ENCODE measurements at places on chromosomes 1 and 21.

DNA sequence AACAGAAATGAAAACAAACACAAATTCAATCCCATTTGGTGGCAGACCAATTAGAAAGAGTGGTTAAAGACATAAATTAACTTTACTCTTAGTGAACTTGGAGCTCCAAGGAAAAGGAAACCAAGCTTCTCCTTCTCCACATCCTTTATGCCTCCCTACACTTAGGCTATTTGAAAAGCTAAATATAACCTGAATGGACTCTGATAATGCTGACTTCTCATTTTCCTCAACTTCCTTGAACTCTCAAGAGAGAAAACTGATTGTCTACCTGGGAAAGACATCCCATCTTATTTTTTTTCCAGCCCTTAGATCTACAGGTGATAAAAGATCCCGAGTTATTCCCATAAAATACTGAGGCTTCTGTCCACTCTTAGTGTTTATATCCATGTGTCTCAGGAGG is 178.4 kb upstream of the SPAG17 start:
- H3K36me3 ChIP-seq = no peaks in the 10 kb centered on the region
- H3K27me3 ChIP-seq = no peaks in the 10 kb centered on the region
- H3K27ac ChIP-seq = no peak overlapping the region
- no peak overlapping the region for H3K4me3 ChIP-seq

DNA sequence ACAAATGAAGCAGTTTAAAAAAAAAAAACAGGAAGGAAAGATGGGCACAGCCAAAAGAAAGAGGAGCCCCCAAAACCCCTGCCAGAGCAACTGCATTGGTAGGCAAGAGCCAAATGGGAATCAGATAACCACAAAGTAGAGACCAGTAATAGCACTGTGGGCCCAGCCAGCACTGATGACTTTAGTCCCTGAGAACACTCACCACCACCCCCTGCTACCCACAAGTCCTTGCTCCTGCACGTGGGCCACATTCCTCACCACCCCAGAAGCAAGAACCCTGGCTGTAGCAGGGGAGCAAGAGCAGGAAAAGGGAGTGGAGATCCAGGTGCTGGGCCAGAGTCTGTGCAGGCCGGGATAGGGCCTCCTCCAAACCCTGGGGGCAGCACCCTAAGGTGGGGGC is 86.1 kb downstream of the RRAGC start:
- H3K4me1 ChIP-seq = no peaks in the 10 kb centered on the region
- no peaks in the 10 kb centered on the region for H3K27me3 ChIP-seq
- no peaks in the 10 kb centered on the region for H3K36me3 ChIP-seq
- H3K27ac ChIP-seq = no peak overlapping the region
- no peak for DNase-seq

GRCh38 chr1:160879056-160879455 is 5.9 kb downstream of the ITLN1 start:
- DNase-seq = no peak
- H3K4me1 ChIP-seq = peaks cover 12% of the 10 kb centered on the region
- H3K27me3 ChIP-seq = no peaks in the 10 kb centered on the region
- no peaks in the 10 kb centered on the region for H3K36me3 ChIP-seq

DNA sequence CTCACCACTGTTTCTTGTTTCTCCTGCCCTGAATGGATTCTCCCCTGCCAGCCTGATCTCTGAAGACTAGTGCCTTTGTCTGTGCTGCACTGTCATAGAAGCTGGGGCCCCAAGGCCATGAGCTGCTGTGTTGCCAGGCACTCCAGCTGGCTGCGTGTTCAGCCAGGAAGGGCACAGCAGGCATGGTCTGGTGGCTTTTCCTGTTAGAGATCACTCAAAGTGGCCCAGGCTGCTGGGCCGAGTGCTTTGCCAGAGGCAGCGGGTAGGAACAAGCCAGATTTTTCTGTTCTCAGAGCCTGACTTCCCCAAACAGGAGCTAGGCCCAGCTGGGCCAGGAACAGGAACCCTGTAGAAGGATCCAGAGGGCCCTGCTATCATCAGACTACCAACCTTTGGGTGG is 5.2 kb downstream of the ADPRS start:
- no peak overlapping the region for H3K27ac ChIP-seq
- H3K27me3 ChIP-seq = no peaks in the 10 kb centered on the region
- DNase-seq = no peak
- no peak overlapping the region for H3K4me3 ChIP-seq
- peaks cover 37% of the 10 kb centered on the region for H3K4me1 ChIP-seq

DNA sequence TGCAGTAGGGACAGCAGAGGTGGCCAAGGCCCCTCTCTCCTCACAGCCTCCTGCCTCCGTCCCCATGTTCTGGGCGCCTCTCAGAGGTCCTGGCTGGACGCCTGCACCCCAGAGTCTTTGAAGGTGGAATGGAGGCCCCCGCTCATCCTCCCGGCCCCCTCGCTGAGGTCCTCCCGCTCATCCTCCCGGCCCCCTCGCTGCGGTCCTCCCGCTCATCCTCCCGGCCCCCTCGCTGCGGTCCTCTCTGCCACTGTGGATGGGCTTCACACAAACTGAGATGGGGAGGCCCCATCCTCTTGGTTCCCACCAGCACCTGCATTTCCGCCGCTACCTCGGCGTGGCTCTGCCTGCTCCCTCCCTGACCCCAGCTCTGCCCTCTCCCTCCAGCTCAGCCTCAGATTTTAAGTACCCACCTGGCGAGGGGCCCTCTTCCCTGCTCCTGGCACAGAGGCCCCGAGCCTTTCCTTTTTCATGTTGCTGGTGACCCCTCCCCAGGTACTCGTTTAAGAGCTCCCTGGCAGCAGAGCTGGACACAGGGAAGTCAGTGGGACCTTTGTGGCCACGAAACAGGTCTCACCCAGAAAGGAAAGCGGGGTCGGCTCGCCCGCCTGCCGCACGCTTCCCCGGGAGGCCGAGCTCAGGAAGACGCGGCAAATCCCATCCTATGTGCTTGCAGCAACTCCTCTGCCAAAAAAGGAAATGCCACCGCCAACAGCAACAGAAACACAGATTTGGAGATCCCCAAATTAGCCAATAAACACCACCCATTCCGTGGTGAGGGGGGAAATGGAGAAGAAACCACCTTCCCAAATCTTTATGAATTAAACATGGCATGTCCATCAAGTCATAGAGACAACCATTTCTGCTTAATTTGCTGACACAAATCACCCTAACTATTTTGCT is 143.7 kb downstream of the PRDM16 start:
- no peak overlapping the region for H3K27ac ChIP-seq
- H3K4me1 ChIP-seq = no peaks in the 10 kb centered on the region
- no peaks in the 10 kb centered on the region for H3K27me3 ChIP-seq
- no peak for DNase-seq
- no peak overlapping the region for H3K4me3 ChIP-seq

DNA sequence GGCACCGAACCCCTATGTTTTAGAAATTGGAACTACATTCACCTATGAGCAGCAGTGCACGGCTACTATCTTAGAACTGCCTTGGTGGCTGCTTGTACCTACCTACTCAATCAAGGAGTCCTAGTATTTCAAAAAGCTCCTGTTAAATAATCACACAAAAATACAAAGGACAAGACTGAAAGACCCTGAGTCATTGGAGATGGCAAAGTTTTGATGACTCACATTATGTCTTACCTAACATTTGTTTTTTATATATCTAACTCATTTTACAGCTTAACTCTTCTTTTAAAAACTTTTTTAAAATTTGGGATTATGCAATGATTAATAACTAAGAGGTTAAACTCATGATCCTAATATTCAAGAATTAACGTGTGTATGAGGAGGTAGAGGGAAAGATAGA is 1206.0 kb upstream of the TMPRSS15 start:
- DNase-seq = no peak
- H3K36me3 ChIP-seq = no peaks in the 10 kb centered on the region
- no peaks in the 10 kb centered on the region for H3K4me1 ChIP-seq
- no peak overlapping the region for H3K27ac ChIP-seq

DNA sequence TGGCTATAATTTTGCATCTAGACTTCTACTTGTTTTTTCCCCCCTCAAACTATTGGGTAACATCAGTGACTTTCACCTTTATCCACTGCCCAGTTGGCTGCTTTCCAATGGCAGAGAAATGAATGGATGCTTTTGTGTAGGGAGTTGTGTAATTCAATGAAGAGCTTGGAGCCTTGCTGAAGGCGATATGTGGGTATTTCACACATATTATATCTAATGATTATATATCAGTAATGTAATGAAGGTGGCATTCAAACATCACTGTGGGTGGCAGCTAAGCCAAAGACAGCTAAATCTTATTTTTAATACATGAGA is 81.2 kb downstream of the TGFB2 start:
- no peaks in the 10 kb centered on the region for H3K4me1 ChIP-seq
- no peaks in the 10 kb centered on the region for H3K27me3 ChIP-seq
- no peak overlapping the region for H3K4me3 ChIP-seq
- no peak overlapping the region for H3K27ac ChIP-seq

DNA sequence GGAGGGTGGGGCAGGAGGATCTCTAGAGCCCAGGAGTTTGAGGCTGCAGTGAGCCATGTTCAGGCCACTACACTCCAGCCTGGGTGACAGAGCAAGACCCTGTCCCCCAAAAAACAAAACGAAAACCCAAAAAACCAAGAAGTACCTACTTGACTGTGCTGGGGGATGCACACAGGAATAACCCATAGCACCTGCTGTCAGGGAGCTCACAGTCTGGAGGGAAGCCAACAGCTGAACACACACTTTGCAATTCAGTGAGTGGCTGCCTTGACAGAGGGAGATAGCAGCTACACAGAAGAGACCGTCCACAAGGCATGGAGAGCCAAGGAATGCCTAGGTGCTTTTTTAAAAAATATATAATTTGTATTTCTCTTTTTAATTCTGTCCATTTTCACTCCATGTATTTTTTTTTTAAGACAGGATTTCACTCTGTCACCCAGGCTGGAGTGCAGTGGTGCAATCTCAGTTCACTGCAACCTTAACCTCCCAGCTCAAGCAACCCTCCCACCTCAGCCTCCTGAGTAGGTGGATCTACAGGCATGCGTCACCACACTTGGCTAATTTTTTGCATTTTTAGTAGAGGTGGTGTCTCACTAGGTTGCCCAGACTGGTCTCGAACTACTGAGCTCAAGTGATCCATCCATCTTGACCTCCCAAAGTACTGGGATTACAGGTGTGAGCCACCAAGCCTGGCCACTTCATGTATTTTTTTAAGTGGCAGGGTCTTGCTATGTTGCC is 68.7 kb downstream of the NID1 start:
- no peaks in the 10 kb centered on the region for H3K27me3 ChIP-seq
- no peak for DNase-seq
- no peaks in the 10 kb centered on the region for H3K36me3 ChIP-seq
- H3K4me3 ChIP-seq = no peak overlapping the region
- no peak overlapping the region for H3K27ac ChIP-seq

- H3K36me3 ChIP-seq = no peaks in the 10 kb centered on the region
- no peaks in the 10 kb centered on the region for H3K27me3 ChIP-seq
- H3K4me3 ChIP-seq = no peak overlapping the region
- no peak for DNase-seq
- no peaks in the 10 kb centered on the region for H3K4me1 ChIP-seq
- no peak overlapping the region for H3K27ac ChIP-seq
These were observed 27.1 kb downstream of the PRDX6 start for GRCh38 chr1:173504268-173504667.

- H3K27me3 ChIP-seq = no peaks in the 10 kb centered on the region
- H3K4me3 ChIP-seq = no peak overlapping the region
- no peak overlapping the region for H3K27ac ChIP-seq
These were observed 162.4 kb upstream of the FMN2 start for GRCh38 chr1:239929317-239929716.

- H3K27me3 ChIP-seq = peaks cover 4% of the 10 kb centered on the region
- no peaks in the 10 kb centered on the region for H3K4me1 ChIP-seq
- H3K36me3 ChIP-seq = no peaks in the 10 kb centered on the region
- DNase-seq = no peak
- H3K4me3 ChIP-seq = no peak overlapping the region
- no peak overlapping the region for H3K27ac ChIP-seq
These were observed 136.5 kb upstream of the KCNK1 start for GRCh38 chr1:233477359-233477758.

DNA sequence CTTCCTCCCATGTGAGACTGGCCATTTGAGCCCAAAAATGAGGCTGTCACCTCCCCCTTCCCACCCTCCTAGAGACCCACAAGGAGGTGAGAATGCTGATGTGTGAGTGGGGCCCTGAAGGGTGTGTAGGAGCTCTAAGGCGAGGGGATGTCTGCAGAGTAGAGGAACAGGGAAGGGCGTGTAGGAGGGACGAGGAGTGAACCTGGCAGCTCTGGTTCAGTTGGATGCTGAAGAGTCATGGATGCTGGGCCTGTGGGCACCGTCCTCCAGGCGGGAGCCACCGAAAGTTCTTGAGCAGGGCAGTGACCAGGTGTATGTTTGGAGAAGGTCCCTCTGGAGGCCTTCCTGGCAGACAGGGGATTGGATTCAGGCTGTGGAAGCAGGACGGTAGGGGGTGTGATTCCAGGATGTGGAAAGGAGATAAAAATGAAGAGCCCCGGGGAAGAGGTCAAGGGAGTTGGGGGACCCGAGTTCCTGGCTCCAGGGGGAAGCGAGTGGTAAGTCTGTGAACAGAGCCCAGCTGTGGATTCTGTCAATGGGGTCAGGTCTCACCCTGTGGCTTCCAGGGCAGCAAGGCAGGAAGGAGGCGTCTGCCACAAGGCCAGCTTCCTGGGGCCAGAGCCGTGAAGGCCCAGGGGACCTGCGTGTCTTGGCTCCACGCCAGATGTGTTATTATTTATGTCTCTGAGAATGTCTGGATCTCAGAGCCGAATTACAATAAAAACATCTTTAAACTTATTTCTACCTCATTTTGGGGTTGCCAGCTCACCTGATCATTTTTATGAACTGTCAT is 7.9 kb downstream of the SAMD11 start:
- H3K4me3 ChIP-seq = no peak overlapping the region
- H3K4me1 ChIP-seq = no peaks in the 10 kb centered on the region
- no peaks in the 10 kb centered on the region for H3K36me3 ChIP-seq
- H3K27ac ChIP-seq = no peak overlapping the region
- peaks cover 29% of the 10 kb centered on the region for H3K27me3 ChIP-seq
- DNase-seq = no peak

DNA sequence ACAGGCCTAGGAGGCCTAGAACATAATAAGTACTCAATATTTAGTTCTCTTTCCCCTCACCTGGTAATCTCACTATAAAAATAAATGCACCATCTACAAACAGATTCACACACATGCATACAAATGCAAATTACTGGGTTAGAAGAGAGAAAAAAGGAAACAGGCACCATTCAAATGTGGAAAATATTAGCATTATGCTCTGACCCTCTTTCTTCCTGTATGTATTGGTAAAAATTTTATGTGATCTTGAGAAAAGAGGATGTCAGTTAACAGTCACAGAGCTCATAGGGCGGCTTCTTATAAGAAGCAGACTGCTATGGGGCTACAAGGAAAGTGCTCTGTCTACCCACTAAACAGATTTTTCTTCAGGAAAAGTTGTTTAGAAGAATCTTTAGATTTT is 565.4 kb downstream of the LMO4 start:
- no peak overlapping the region for H3K27ac ChIP-seq
- no peaks in the 10 kb centered on the region for H3K4me1 ChIP-seq
- no peaks in the 10 kb centered on the region for H3K27me3 ChIP-seq
- no peak overlapping the region for H3K4me3 ChIP-seq
- H3K36me3 ChIP-seq = no peaks in the 10 kb centered on the region

- no peak overlapping the region for H3K4me3 ChIP-seq
- H3K36me3 ChIP-seq = peaks cover 33% of the 10 kb centered on the region
- H3K4me1 ChIP-seq = peaks cover 55% of the 10 kb centered on the region
- DNase-seq = peak; percentile 82
- H3K27me3 ChIP-seq = no peaks in the 10 kb centered on the region
These were observed 20.9 kb upstream of the VPS13D start for GRCh38 chr1:12208764-12209494.

Measured in CD4-positive, alpha-beta T cell (primary cell).